Neural progenitor cell (in vitro differentiated cells): ENCODE measurements at places on chromosomes 16 and 17.

GRCh38 chr17:48545022-48545375 is at the start of gene HOXB2:
TSS of gene HOXB2 (minus strand) at chr17:48545109. CDS start at chr17:48544911, 198 bp downstream.
- no peak for DNase-seq

DNA sequence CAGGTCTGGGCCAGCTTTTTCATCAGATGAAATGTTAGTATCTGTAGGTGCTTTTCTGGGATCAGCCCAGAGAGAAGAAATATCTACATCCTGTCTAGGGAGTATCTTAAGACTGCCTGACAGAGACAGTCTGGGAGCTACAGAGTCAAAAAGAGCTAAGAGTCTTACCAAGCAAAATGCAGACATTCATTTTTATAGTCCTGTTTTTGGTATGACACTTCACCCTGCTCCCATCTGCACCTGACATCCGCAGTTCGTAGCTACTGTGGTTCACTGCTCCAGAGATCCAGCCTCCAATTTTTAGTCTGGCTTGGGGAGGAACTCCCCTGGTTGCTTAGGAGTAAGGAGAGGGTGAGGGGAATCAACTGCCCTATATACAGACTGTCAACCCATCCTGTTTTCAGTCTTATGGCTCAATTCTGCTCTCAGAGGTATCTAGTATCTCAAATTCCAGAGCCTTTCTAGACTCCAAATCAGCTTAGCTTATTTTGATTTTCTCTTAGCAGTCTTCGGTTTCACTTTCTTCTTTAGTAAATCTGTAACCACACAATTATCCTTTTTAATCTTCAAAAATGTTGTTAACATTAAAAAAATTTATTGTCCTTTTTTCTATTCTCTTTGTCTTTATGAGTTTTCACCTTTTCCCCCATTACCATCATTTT is 97.8 kb downstream of the TMEM100 start:
- no peak for DNase-seq

DNA sequence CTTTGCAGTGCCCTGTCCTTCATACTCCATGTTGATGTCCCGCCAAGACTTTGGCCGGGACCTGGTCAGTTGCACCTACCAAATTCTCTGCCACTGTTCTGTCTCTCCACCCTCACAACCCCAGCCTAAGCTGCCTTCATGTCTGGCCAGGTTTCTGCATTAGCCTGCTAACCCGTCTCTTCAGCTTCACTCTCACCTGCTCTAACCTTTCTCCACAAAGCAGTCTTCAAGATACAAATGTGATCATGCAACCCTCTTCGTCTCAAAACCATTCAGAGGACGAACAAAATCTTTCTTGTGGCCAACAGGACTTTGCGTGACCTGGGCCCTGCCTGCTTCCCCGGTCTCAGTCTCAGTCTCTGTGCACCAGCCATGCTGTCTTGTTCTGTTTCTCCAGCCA is 148.2 kb downstream of the WSCD1 start:
- DNase-seq = no peak

GRCh38 chr17:49471769-49472168 is 23.3 kb upstream of the NGFR start:
- no peak for DNase-seq

DNA sequence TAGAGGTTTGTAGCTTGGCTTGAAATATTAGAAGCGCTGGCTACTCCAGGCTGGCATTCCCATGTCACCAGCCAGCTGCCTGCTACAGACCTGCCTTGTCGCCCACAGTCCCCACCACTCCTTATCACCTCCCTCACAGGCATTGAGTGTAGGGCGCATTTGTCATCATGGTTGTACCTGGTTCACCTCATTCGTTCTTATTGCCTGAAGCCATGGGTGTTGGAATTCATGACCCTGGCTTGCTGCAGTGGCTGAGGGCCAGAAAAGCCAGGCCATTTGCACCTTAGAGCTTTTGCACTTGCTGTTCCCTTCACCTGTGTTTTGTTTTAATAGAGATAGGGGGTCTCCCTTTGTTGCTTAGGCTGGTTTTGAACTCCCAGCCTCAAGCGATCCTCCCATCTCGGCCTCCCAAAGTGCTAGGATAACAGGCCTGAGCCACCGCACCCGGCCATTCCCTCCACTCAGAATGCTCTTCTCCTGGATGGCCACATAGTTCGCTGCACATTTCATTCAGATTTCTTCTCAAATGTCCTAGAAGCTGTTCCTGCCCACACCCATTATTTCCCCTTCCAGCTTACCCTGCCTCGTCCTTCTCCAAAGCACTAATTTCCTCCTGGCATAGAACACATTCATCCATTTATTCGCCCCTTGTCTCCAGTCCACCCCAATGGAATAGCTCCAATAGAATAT is 97.6 kb downstream of the C16orf78 start:
- no peak for DNase-seq

- no peak for DNase-seq
Observed at GRCh38 chr16:22360963-22361659, 13.3 kb downstream of the CDR2 start.

GRCh38 chr17:74579900-74580299 is 12.2 kb downstream of the CD300LD start:
- DNase-seq = no peak
